ENCODE measurements at places on chromosomes 12 and 14. TPM values are rescaled to one million over a fixed set of nuclear protein-coding genes. Genes with fewer than 3 reads are reported as not detected.
A peak's percentile ranks its signal among the peaks of the same experiment; 100 is the strongest.

GRCh38 chr14:89276424-89276975, 140.5 kb downstream of the FOXN3 start:
- no peak for DNase-seq

DNA sequence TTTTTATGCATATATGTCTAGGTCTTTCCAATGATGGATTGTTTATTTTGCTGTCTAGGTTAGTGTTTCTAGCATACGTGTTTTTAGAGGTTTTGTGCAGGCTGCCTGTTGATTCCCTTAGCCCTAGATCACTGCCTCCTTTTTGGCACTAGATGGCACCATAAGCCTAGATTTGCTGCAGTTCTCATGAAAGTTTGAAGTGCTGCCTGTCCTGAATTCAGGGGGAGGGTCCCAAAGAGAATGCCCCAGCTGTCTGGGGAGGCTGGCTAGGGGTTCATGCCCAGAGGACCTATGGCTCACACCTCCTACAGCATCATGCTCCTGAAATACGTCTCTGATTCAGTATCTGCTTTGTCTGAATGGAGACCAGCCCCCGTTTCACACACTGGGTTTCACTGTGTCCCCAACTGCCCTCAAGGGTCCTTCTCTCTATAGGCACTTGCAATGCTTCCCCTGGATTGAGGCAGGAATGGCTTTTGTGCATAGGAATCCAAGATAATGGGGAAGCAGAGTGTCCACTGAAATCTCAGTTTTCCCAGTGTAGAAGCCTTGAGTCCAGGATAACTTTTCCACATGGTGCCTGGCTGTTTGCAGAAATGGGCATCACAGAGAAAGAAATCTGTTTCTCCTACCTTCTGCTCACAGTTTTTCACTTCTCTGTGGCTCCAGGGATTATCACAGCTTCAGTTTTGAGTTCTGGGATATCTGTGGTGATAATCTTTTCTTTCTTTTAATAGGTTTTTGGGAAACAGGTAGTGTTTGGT, 14.2 kb upstream of the TXNRD1 start:
- no peak for DNase-seq

GRCh38 chr14:78836777-78837176, 666.6 kb downstream of the NRXN3 start:
- peak; percentile 49 for DNase-seq

DNA sequence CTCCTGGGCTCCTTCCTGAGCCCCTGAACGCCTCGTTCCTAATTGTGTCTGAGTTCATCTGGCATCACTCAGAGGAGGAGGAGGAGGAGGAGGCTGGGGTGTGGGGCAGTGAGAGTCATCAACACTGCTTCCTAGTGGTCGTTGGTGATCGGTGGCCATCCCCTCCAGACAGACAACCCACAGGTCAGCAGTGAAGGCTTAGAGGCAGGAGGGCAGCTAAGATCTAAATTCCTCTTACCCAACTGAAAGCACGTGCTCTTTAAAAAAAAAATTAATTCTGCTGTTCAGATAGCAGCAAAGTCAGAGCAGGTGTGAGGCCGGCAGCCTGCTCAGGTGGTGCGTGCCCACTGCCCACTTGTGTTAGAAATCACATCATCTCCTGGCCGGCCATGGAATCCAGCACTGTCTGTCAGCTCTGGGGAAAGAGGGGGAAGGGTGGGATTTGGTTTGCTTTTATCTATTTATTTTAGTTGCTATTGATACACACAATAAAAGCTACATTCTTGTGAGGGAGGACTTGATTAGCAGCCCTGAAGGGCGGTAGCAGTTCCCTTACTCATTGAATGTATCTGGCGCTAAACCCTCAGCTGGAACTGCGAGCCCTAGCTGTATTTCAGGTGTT, 46.6 kb downstream of the PPP2R5C start:
- DNase-seq, result no peak

DNA sequence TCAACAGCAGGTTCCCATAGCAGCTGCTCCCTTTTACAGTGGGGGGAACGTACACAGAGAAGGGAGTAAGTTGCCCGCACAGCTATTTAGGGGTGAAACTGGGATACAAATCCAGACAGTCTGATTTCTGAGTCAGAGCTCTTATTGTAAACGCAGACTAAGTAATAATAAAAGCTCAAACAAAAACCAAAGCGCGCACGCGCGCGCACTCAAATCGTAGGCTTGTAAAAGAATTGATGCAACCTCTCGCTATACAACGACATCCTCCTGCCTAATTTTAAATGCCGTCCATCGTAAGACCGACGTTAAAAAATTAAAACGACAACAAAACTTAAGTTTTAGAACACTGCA, 747 bp upstream of the DACT1 start:
- peak; percentile 44 for DNase-seq

GRCh38 chr14:104843442-104844305, 21.4 kb upstream of the CEP170B start:
- no peak for DNase-seq

DNA sequence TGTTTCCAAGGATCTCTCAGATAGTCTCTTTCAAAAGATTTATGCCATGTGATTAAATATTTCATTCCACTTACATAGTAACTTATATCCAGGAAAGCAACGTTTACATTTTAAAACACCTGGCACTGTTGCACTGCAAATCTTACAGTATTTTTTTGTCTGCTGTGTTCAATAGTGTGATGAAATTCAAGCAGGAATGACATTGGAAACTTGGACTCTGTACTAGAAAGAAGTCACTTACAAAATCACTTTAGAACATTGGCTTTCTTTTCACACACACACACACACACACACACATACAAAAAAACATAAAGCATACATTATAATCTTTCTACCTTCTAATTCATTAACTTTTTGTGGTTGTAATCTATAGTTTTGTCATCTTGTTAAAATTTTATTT, 66.2 kb upstream of the USP15 start:
- DNase-seq, result no peak

- DNase-seq, result no peak
Observed at GRCh38 chr12:103566398-103566797, 20.7 kb upstream of the STAB2 start.

GRCh38 chr14:87285506-87285905, 707.5 kb downstream of the GALC start:
- no peak for DNase-seq

DNA sequence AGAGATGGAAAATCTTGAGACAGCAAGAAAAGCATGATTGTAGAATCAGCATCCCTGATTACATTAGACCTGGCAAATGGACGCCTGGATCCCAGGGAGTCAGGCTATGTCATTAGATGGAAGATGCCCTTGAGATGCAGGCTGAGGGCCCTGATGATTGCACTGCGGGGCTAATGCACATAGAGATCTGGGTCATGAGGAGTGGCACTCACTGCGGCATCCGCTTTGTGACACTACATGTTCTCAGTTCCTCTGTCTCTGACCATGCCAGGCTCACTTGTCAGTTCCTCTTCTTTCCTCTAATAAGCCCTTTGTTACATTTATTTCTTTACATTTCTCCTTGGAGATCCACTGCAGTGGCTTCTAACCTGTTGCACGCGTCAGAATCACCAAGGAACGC, 70.1 kb upstream of the GPATCH2L start:
- no peak for DNase-seq

DNA sequence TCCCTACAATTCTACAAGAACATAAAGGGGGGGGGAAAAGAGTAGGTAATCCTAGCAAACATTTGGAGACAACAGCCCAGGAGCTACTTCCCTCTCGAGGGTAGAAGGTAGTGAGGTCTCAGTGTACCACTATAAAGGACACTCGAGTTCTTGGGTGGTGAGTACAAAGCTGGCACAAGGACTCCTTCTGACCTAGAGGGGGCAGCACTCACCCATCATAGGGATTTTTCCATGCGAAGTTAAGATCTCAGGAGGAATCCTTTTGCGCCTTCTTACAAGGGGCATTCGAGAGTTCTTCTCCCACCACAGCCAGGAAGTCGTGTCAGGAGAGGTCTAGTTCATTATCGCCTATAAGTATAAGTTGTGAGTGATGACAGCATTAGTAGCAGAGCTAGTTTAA, 200.2 kb upstream of the RBM19 start:
- peak; percentile 48 for DNase-seq

GRCh38 chr14:31968956-31969698, 108.0 kb upstream of the ARHGAP5 start:
- DNase-seq, result peak; percentile 52

GRCh38 chr12:72865921-72866320, 593.8 kb downstream of the TRHDE start:
- DNase-seq, result no peak

GRCh38 chr12:126949558-126949957, 1317.4 kb upstream of the TMEM132C start:
- DNase-seq, result no peak

Gene GYS2
- not detected for polyA plus RNA-seq

Gene PYM1
- polyA plus RNA-seq, result 36.7 TPM

Gene DGKA
- polyA plus RNA-seq, result 17.7 TPM

Gene TTC9
- 3.5 TPM for polyA plus RNA-seq

Gene SMARCD1
- polyA plus RNA-seq, result 205 TPM

Gene SSTR1
- polyA plus RNA-seq, result 2.9 TPM

Gene CEBPE
- 0.15 TPM for polyA plus RNA-seq

Gene CLIP1
- polyA plus RNA-seq, result 35.9 TPM

Gene P2RX2
- polyA plus RNA-seq, result 1.6 TPM

All from renal pelvis (tissue), 12 donors.